CD4-positive, alpha-beta T cell treated with Interleukin-15 for 4 hours (primary cell): ENCODE measurements at places on chromosomes 6 and 20.

- DNase-seq: no peak
These were observed 81.6 kb upstream of the OPRM1 start for GRCh38 chr6:153957394-153957793.

GRCh38 chr20:5835871-5836270 is 85.7 kb downstream of the SHLD1 start:
- peak; percentile 71 for DNase-seq

- no peak for DNase-seq
These were observed 47.1 kb upstream of the FOXP4 start for GRCh38 chr6:41498968-41499599.

DNA sequence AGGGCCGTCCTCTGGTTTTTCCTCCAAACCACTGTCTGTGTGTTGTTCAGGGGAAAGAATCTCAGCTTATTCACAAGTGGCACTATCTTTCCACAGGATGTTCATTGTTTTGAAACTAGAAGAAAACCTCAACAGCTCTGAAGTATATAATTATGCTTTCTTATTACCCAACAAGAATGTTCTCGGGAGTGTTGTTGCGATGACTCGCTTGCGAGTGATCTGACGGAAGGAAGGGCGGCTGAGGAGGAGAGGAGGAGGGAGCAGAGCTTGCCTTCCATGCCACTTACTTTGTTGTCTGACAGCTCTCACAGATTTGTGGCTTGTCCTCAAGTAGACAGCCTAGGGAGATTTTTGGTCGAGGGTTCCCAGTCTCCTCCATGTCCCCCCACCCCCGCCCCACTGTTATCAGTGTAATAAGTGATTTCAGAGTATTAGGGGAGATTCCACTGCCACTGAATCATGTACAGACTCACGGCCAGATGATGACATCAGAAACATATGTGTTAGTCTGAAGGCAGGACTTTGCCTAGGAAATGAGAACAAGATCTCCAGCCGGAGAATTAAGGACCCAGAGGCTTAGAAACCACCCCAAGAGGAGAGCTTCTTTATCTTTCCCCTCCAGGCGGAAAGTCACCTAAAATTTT is 80.7 kb upstream of the CCN6 start:
- DNase-seq: peak; percentile 75

DNA sequence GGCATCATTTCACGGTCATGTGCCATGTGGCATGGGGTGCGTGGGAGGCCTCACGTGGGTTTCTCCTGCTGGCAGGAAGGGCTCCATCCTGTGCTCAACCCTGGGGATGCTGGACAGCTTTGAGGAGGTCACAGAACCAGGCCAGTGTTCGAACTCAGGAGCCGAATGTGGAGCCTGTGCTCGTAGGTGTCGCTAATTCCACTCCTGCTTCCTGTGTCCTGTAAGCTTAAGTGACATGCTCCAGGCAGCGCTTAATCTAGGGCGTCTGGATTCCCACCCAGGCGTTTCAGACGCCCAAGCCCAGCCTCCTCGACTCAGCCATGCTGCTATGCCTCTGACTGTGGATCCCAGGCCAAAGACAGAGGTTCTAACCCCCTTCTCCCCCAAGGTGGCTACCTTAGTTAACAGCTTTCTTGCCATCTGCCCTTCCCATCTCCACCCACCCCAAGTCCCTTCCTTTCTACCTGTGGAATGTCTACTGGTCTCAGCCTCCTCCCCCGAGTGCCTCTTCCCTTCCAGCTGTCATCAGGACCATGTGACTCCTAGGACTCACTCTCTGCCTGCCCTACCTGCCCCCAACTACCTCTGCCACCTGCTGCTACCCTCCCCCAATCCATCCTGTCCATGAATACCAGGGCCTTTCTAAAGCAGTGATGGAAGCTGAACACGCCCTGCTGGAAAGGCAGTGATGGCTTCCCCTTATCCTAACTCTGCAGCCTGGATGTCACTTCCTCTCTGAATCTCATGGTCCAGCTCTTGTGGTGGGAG is 255.1 kb downstream of the CDH26 start:
- DNase-seq: no peak

DNA sequence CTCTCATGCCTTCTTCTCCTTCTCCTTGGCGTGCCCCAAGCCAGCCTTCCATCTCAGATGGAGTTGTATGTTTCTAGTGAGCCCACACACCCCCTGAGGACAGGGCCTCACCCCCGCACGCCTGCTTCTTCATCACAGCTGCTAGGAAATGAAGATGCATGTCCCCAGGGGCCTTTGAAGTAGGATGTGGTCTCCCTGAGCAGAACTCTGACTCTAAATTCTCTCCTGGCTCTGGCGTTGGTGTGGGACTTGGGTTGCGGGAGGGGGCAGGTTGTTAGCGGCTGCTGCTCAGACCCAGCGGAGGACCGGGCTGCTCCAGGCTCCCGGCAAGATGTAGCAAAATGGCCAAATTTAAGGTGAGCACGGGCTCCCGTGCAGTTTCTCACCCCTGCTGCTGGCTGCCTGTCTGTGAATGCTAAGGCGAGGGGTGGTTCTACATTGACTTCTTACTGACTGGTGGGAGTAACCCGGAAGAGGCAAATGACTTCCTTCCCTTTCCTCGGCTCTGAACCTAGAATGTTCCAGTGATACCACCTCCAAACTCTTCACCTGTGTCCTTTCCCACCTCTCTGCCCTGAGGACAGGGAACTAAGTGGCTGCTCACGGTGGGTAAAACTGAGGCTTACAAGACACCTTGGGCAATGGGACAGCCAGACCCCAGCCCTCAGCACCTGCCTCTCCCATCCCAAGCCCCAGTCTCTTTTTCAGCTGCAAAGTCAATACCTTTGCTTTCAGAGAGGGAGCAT is 8.8 kb downstream of the SYNJ2 start:
- no peak for DNase-seq
